Substantia nigra (tissue), 51 donors: ENCODE measurements at places on chromosomes 16 and 17.

DNA sequence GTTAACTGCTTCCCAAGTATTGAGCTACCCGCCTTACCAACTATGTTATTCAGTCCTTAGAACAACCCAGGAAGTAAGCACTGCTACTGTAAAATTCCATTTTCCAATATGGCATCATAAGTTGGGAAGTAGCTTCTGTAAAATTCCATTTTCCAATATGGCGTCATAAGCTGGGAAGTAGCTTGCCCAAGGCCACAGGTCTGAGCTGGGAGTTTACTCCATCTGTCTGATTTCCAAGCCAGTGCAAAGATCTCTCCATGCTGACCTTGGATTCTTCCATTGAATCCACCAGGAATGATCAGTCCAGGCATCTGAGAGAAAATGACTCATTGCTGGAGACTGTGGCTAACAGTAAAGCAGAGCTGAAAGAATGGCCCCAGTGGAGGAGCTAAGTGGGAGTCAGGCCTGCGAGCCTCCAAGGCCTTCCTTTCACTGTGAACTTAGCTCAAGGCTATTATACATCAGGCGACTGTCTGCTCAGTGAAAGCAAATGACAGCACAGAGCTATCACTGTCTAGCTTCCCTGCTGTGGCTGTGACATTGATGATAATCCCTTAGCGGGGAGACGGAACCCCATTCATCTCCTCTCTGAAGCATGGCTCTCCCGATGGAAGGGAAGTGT lies 430.4 kb downstream of the HAPSTR1 start:
- DNase-seq, result no peak

- DNase-seq, result no peak
These were observed 389 bp downstream of the DUS1L start for GRCh38 chr17:82065193-82065637.

DNA sequence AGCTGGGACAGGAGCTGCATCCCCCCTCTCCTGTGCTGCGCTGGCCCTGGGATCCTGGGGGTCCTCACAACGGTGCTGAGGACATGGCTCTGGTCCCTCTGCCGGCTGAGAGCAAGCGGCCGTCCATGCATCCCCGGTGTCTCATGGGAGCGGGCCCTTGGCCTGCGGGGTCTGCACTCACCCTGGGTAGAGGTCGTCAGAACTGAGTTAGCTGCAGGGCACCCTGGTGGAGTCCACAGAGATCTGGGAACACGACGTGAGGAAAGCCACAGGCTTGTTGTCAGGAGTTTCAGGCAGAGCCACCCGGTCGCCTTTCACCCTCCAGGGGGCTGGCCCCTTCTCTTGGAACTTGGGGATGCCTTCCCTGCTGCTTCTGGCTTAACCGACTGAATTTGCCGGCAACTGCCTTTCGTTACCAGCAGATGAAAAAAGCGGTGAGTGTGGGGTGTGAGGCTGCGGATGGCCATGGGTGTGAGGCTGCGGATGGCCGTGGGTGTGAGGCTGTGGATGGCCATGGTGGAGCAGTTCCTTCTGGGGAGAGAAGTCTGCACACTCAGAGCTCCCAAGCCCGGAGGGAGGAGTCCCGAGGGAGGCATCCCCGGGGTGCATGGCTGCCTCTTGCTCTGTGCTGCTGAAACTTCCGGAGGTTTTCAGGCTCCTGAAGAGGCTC lies 81.7 kb downstream of the LMF1 start:
- no peak for DNase-seq

DNA sequence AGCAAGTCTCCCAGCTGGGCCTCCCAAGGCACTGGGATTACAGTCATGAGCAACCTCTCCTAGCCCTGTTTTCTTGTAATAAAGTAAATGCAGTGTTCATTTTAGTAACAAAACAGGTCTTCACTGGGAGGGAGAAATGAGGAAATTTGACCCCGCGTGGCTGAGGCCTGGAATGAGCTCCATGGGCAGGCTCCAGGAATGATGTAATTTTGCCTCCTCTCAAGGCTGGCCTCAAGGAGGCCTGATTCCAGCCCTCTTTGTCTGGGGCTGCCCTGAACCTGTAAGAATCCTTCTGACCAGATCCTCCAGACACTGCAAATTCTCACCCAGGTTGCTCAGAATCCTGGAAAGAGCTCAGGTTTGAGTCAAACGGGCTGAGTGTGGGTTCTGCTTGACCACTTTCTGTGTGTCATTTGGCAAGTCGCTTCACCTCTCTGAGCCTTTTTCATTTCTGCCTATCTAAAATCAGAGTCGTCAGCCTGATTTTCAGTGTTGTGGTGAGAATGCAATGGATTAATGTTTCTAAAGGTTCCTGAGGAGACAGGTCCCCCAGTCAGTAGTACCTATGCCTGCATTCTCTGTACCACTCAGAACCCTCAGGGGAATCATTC lies 57.1 kb downstream of the RAB11FIP4 start:
- no peak for DNase-seq

DNA sequence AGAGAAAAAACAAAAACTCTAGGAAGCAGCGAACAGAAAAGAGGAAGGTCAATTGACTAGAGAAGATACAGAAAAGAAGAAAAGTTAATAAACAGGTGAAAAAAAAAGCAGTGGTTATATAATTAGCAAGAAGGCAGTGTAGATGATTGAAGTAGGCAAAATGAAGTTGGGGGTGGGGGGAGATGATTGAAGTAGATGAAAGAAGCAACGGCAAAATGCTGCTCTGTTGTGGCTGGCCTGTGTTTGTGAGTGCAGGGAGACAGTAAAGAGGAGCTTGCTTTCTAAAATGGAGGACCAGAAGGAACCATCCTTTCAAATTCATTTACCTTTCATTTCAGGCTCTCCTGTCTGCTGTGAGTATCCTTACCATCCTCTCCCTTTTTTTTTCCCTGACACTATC lies 3.6 kb downstream of the EVI2B start:
- no peak for DNase-seq

DNA sequence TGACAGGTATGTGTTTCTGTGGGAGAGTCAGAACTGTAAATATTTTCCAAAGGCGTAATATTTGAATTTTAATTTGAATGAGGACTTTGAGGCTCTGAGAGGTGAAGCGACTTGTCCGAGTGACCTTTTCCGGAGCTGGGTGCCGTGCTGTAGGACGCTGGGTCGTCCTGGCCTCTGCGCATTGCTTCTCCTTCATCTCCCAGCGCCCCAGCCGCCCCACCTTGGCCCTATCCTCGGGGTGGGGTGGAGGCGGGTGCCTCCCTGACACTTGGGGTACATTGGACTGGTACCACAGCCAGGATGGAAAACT lies 147.8 kb downstream of the SPECC1 start:
- DNase-seq, result no peak

GRCh38 chr17:79785900-79786810 lies 8.2 kb downstream of the CBX2 start:
- DNase-seq, result no peak
